ENCODE measurements at places on chromosomes 11 and 22.

DNA sequence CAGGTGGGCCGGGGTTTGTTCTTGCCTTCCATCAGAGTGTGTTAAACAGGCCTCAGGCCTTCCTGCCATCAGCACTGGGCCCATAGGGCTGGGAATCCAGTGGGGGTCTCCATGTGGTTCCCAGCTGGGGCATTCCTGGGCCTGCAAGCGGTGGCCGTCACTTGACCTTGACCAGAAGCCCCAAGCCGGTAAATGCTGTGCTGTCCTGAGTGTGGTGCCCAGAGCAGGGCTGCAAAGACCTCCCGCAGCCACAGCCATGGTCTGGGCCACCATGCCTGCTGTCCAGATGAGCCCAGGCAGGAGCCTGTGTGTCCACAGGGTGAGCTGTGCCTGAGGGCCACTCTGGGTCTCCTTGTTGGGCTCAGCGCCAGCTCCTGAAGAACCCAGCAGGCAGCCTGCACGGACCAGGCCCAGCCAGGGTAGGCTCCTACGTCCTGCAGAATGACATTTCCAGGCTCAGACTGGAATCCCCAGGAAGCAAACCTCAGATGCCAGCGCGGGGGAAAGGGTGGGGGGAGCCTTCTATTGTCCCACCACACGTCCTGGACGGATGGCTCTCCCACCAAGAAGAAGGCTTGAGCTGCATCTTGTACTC is 117.3 kb downstream of the KCNQ1OT1 start:
- peak; percentile 25 for DNase-seq

DNA sequence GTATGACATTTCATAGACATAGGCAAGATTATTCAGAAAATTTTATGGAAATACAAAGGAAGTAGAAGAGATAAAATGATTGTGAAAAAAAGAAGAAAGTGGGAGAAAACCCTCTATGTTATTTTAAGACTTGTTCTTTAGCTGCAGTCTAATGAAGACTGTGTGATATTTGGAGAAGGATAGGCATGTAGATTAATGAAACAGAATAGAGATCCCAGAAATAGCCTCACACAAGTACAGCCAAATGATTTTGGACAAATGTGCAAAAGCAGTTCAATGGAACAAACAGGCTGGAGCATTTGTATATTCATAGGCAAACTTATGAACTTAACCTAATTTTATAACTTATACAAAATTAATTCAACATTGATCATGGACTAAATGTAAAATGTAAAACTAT is 14.3 kb downstream of the ANO5 start:
- no peak for DNase-seq

DNA sequence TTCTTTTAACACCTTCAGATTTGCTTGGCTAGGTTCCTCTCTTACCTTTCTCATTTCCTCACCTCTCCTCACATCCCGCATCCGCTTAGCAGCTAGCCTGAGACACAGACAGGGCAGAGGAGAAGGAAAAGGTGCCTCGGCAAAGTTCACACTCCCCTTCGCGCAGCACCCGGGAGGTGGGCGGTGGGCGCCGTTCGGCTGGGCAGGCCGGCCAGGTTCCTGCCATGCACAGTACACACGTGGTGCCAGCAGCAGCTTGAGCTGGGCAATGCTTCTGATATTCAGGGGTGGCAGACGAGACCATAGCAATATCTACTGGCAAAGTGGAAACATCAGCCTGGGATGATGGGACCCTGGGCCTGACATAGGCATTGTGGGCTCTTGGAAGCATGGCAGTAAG is 3.3 kb downstream of the NTM start:
- no peak for DNase-seq

- DNase-seq = no peak
These were observed 30.3 kb downstream of the TNKS1BP1 start for GRCh38 chr11:57294225-57295131.

DNA sequence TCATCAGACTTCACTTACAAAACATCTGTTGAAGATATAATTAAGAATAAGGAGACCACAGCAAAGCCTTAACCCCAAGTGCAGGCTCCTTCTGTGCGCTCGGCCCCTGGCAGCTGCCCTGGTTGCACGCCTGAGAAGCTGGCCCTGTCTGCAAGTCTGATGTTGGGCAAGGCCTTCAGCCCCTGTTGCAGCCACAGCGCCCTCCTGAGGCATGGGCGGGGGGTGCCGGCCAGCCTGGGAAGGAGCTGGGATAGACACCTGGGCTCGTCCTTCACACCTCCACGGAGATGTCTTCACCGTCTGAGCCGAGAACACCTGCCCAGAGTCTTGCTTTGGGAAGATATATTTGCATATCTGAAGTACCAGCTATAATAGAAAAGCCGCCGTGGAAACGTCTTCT is 104.1 kb downstream of the MPPED1 start:
- DNase-seq = no peak

GRCh38 chr11:129951201-129951865 is 51.3 kb downstream of the PRDM10 start:
- no peak for DNase-seq

DNA sequence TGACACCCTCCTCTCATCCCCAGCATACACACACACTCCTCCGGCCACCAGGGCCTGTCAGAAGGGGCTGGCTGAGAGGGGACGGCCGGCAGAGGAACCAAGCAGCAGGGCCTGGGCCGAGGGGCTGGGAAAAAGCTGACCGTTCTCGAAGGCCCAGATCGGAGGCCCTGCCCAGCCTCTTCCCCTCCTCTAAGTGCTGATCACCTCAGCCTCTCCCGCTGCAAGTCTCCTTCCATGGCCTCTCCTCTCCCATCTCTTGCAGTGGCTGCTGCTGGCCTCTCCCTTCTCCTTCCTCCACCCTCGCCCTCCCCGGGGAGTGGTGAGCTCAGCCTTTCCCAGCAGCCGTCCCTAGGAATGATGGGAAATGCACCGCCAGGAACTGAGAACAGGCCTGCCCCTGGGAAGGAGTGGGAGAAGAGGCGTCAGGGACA is 39.6 kb downstream of the ARRB1 start:
- no peak for DNase-seq

DNA sequence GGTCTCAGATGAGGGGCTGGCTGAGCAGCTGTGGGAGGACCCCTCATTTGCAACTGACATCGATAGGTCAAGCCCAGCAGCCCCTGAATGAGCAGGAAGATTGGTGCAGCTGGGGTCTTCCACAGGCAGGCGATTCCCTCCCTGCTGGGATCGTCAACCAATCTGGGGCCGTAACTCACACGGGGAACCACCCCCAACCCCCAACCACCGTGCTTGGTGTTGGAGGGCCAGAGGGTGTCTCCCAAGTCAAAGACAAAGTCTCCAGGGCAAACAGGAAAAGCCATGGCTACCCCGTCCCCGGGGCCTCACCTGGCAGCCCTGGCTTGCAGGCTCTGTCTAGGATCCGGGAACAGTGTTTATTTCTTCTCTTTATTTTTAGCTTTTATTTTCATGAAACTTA is 26.9 kb upstream of the SCUBE1 start:
- no peak for DNase-seq

DNA sequence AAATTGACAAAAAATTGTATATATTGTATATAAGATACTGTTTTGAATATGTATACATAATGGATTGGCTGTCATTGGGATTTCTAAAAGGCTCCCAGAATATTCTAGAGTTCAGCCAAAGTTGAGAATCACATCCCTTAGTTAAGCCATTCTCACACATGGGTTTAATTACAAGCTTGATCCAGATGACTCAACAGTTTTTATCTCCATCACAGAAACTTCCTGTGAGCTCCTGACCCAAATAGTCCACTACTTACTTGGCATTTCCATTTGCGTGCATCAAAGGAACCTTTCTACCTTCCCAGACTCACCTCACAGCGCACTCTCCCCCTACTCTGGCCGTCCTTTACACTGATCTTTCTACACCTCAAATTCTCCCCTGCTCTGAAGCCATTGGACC is 184.8 kb upstream of the ARHGAP20 start:
- DNase-seq = no peak

DNA sequence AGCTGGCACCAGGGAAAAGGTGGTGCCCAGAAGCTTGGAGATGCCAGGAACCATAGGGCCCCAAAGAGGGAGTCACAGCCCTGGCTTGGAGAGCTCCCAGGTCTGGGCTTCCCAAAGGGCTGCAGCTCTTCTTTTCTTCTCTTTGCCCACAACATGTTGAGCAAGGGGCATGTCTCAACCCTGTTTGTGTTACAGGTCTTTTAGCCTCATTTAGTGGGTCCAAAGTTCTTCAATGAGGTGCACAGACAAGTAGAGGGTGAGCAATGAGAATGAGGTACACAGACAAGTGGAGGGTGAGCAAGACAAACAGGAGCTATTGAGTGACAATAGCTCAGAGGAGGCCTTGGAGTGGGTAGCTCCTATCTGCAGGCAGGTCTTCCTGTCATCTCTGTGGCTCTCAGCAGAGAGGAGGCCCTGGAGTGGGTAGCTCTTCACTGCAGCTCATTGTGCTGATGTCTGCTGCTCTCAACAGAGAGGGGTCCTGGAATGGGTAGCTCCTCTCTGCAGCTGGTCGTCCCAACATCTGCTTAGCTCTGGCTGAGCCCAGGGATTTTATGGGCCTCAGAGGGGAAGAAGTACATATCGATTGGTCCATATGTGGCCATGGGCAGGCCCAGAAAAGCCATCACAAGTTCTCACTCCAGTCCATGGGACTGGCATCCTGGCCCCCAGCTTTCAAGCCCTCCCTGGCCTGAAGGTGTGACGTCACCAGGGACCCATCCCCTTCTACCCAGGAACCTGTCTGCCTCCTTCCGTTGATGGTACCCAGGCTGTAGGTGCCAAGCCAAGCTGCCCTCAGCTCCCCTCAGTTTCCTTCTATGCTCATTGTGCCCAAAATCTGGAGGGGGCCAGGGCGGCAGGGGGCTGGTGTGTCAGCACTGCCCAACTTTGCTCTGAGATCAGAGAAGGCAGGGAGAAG is 34.9 kb downstream of the WBP2NL start:
- no peak for DNase-seq

DNA sequence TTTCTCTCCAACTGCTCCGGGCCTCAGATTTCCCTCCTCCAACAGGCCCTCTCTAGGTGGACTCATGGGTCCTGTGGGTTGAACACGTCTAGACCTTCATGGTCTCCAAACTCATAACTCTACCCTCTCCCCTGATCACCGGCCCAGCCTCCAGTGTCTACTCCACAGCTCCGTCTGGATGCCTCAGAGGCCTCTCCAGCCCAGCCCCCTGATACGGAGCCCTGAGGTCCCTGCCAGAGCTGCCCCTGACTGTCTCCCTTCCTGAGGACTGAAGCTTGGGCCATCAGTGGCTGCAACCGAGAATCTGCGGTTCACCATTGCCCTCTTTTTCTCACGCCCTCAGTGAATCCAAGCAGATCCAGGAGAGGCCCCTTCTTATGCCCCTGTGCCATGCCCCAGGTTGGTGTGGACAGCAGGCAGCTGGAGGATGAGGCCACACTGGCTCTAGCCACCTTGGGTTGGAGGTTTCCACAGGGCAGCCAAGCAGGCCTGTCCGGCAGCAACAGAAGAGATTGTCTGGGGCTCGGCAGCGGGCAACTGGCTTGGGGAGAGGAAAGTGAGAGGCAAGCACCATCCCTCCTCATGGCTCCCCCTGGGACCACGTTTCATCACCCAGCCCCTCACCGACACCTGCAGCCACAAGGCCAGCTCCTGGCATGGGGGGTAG is 104.6 kb upstream of the FGF3 start:
- no peak for DNase-seq

GRCh38 chr11:4830346-4830745 is 9.2 kb downstream of the OR51F2 start:
- DNase-seq = no peak

DNA sequence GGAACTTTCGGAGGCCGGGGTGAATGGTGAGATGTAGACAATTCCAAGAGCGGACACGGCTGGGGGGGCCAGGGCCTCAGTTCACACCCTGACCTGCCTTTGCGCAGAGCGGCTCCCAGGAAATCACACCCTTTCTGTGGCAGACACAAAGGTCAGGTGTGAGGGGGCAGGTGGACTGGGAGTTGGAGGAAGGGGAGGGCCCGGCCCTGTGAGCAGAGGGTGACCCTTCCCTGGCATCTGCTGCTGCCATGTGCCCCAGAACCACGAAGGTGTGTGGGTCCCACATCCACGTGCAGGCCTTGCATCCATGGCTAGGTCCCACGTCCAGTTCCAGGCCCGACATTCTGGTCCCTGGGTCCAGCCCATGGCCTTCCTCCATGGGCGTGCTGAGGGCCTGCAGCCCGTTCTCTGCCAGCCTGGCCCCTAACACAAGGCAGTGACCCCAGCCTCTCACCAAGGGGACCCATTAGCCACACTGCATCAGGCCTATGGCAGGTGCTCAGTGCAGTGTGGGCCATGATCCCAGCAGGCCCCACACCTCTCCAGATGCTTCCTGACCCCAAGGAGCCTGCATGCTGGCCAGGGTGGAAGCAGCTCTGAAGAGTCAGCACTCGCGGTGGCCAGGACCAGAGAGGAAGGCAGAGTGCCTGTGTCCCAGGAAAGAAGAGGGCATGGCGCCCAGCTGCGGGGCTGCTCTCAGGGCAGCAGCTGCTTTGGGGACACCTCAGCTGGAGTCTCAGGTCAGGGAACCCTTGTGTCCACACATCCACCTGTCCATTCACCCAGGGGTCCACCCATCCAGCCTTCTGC is 18.9 kb upstream of the PIM3 start:
- DNase-seq = no peak

DNA sequence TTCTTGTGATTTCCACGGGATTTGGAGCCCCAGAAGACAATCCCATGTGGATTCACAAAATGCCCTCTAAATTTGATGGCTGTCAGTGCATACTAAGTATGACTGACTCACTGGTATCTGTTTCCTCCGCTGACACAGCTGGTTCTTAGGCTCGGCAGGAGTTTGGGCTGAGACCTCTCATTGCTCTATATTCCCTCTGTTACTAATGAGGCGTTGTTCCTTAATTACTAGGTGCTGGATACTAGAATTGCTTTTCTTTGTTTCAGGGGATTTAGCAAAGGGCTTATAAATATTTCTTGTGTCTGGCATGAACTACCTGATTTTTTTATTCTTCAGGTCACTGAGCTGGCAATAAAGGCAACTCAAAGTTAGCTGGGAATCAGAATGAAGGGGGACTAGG is 53.2 kb upstream of the EHF start:
- no peak for DNase-seq

GRCh38 chr11:110766316-110766715 is 54.1 kb upstream of the ARHGAP20 start:
- DNase-seq = no peak

- DNase-seq = no peak
These were observed 3.8 kb upstream of the LRRC74B start for GRCh38 chr22:21041937-21042336.
